Stimulated activated CD4-positive, alpha-beta T cell treated with anti-CD3 and anti-CD28 coated beads, Interleukin-15, amount 100 ng/mL, for 1 hour (primary cell): ENCODE measurements at places on chromosomes 7 and 10.

- DNase-seq: no peak
Observed at GRCh38 chr10:108775911-108776475, 1147.3 kb downstream of the XPNPEP1 start.

GRCh38 chr7:94272821-94273583, 121.7 kb upstream of the COL1A2 start:
- no peak for DNase-seq

- no peak for DNase-seq
Observed at GRCh38 chr10:72736828-72737220, 44.9 kb downstream of the MCU start.

DNA sequence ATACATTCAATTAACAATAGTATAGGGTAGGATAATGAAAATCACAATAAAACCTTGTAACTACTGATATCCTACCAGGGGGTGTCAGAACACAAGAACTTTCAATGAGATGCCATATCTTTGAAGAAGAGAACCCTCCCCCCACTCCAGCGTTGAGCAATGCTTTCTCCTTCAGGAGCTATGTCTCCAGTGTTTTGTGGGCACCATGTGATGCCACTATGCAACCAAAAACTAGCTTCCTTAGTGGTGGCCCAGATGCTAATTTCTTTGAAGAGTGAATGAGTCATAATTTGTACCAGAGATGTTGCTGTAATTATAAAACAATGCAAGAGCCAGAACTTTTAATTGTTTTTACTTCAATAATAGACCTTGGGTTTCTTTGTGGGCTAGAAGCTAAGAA, 76.0 kb upstream of the ADO start:
- no peak for DNase-seq

DNA sequence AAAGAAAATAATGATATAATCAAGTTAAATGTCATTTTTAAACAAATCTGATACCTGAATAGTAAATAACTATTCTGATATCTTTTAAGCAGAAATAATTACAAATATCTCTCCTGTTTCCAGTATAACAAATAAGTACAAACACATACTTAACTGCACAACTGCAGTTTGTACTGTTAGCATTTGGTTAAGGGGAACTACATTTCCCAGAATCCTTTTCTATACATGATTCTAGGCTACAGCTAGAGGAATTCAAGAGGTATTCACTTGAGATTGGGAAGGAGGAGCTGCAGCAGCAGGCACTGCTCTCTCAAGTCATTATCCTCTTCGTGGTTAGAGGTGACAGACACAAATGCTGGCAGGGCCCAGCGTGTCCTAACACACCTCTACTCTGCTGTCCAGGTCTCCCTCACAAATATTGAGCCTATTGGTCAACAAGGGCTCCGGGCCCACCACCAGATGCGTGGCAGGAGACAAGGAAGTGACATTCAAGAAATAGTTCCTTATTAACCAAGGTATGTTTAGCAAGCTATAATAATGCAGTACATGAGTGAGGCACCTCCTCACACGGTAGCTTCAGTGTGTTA, 255.1 kb upstream of the MKLN1 start:
- no peak for DNase-seq

- no peak for DNase-seq
Observed at GRCh38 chr10:76554478-76554877, 1083.1 kb downstream of the KCNMA1 start.

- DNase-seq: no peak
Observed at GRCh38 chr10:95691281-95691680, 2.4 kb downstream of the TCTN3 start.

DNA sequence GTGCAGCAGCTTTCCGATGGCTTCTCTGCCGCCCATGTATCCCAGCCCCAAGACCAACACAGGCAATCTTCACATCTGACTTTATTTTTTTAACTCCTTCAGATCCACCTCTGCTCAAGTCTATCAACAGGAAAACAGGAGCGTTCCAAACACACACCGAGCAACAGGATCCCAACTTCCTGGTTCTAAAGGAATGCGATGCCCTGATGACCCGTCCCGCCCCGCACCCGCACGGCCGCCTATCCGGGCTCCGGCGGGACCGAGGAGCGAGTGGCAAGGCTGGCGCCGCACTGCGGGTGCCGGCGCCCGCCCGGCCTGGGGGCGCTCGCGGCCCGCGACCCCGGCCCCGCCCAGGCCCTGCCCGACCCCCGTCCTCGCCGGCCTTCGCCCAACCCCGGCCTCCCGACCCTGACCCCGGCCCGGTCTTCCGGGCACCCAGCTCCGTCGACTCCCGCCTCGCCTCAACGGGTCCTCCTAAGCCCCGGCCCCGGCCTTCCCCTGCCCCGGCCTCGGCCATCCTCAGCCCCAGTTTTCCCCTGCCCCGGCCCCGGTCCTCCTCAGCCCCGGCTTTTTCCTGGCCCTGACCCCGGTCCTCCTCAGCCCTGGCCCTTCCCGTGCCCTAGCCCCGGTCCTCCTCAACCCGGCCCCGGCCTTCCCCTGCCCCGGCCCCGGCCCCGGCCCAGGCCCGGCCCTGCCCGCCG, 730 bp downstream of the LARP4B start:
- no peak for DNase-seq

GRCh38 chr7:94274828-94275227, 119.9 kb upstream of the COL1A2 start:
- no peak for DNase-seq

- DNase-seq: no peak
Observed at GRCh38 chr10:107865691-107866090, 701.2 kb upstream of the SORCS1 start.

- DNase-seq: no peak
Observed at GRCh38 chr7:30557245-30557644, 37.4 kb upstream of the GARS1 start.

GRCh38 chr10:15457382-15457781, 86.3 kb upstream of the FAM171A1 start:
- no peak for DNase-seq

- DNase-seq: no peak
Observed at GRCh38 chr7:152073352-152073751, 47.9 kb downstream of the GALNT11 start.
